ENCODE measurements at places on chromosomes 4 and X.
A peak's percentile ranks its signal among the peaks of the same experiment; 100 is the strongest.

DNA sequence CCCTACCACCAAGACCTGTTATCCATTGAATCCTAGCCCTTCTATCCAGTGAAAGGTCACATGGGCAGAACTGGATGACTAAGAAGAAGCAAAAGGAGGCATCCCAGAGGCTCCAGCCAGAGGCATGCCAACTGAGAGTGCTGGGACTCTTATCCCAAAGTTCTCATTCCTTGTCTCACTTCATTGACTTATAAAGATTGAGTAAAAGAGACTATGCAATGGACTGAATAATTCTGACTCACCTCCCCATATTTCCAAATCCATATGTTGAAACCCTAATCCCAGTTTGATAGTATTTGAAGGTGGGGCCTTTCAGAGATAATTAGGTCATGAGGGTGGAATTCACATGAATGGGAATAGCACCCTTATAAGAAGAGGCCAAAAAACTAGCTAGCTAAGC, 131.4 kb downstream of the COL25A1 start:
- no peak for DNase-seq

DNA sequence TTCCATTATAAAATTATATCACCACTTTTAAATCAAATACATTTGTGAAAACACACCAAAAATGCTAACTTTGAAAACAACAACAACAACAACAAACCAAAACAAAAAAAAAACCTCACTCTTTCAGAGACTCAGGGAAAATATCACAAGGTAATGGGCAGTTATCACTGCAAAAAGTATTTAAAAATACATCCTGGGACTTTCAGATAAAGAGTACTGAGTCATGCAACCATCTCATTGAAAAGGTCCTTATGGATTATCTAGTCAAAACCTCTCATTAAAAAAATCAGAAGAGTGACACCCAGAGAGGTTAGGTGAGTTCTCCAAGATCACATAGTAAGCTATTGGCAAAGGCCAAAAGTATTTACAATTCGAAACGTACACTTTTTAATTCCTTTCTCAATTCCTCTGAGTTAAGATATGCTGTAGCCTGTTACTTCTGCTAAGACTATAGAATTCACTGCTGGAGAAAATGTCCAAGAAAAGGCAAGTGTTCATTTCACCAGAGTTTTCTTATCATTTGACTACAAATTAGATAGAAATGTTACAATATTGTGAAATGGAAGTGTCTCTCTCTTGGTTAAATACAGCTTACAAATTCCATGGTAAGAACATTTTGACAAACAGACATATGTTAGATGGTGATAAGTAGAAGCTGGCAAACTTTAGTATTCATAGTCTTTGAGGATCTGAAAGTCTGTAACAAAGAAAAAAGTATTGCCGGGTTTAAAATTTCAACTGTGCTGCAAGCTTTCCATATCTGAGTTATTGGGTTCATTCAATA, 9.3 kb downstream of the STX18 start:
- DNase-seq: no peak

DNA sequence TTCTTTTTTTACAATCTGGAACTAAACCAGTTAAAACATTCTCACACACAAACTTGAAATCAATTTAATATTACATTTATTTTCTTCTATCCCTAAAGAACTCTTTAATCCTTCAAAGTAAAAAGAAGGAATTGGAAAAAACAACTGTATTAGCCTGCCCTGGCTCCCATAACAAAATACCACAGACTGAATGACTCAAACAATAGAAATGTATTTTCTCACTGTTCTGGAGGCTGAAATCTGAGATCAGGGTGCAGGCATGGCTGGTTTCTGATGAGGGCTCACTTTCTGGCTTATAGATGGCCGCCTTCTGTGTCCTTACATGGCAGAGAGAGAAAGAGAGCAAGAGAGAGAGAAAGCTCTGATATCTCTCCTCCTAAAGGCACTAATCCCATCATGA, 149.4 kb downstream of the PDGFRA start:
- DNase-seq: no peak

- peak; percentile 31 for DNase-seq
Observed at GRCh38 chr4:156889616-156890594, 81.7 kb downstream of the PDGFC start.

DNA sequence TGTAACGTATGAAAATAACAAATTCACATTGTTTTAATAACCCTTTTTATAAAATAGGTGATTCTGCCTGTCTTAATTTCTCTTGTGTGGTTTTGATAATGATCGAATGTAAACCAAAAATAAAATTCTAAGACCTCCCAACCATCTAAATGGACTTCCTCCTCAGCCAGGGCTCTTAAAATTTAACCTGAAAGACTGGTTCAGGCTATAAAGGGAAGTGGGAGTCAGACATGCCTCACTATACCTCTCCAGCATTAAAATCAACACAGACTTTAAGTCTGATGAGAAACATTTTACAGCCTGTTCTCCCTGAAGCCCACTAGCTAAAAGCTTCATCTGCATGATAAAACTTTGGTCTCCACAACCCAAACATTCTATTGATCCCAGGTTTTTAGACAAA, 97.6 kb upstream of the STIM2 start:
- DNase-seq: no peak

- no peak for DNase-seq
Observed at GRCh38 chr4:101218346-101218745, 129.0 kb downstream of the PPP3CA start.

DNA sequence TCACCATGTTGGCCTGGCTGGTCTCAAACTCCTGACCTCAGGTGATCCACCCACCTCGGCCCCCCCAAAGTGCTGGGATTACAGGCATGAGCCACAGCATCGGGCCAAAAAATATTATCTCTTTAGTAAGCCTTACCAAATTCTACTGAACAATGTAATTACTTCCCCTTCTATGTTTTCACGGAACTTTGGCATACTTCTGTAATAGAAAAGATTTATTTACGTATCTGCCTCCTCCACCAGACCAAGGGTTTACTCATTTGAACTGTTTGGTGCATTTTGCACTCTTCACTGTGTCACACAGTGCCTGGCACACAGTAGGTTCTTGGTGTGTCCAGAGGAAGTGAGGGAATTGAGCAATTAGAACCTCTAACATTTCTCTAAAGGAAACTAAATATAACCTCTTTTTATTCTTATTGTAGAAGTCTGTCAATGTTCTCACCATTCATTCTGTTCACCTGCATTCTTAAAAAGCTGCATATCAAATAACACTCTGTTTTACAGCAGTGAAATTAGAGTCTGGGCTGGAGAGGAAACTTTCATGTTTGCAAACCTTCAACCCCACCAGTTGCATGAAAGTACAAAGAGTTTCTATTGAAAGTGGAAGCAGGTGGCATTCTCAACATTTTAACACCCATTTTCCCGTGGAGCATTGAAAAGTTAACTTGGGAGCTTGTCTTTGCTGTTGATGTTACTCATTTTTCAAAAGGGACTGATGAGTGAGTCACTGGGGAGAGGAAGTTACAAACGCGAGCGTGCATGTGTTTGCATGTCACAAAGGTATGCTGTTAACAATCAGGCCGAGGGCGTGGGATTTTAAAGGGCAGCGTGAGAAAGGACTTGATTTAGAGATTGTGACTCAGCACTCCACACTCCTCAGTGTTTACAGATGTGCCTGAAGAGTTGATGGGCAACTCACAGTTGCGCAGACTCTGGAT, 314.1 kb downstream of the STK32B start:
- no peak for DNase-seq

DNA sequence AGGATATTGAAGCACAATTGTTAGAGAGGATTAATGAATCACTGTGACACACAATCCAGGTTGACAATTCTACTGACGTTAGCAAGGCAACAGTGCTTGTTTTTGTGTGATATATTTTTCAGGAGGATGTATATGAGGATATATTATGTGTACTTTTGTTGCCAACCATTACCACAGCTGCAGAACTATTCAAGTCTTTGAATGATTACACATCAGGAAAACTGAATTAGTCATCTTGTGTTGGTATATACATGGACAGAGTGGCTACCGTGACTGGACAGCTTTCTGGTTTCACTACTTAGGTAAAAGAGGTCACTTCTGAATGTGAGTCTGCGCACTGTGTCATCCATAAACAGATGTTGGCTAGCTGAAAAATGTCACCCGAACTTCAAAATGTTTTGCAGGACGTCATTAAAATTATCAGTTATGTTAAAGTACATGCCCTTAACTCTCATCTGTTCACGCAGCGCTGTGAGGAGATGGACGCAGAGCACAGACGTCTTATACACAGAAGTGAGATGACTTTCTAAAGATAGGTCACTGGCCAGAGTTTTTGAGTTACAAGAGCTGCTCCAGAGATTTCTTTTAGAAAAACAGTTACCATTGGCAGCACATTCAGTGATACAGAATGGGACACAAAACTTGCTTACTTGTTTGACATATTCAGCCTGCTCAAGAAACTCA, 69.0 kb downstream of the MRPL1 start:
- no peak for DNase-seq

DNA sequence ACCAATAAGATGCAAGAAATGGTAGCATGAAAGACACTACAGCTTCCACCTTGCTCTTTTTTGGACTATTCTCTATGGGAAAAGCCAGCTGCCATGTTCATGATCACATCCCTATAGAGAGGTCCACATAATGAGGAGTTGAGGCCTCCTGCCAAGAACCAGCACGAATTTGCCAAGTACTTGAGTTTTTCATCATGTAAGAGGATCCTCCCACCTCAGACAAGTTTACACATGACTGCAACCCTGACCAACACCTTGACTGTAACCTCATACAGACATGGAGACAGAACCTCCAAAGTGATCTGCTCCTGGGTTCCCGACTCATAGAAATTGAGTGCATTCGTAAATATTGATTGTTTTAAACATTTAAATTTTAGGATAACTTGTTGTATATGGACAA, 135.2 kb upstream of the TSPAN5 start:
- no peak for DNase-seq

DNA sequence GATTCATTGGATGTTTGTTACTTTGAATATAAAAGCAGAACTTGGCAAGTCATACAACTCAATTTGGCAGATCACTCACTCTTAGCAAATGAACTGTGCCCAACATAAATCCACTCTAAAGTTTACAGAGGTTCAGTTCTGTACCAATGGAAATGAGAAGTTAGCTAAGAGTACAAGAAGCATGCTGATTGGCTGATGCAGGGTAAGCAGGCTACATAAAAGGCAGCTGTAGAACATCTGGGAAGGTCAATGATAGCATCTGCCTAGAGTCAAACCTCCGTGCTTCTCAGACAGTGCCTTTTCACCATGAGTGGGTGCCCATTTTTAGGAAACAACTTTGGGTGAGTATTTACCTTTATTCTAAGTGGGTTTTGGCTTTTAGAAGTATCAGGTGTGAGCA, at the start of gene TDO2:
TSS of gene TDO2 (plus strand) at position 244 of the 400 bp plus-strand sequence. CDS start at position 307, 63 bp downstream.
- DNase-seq: no peak

DNA sequence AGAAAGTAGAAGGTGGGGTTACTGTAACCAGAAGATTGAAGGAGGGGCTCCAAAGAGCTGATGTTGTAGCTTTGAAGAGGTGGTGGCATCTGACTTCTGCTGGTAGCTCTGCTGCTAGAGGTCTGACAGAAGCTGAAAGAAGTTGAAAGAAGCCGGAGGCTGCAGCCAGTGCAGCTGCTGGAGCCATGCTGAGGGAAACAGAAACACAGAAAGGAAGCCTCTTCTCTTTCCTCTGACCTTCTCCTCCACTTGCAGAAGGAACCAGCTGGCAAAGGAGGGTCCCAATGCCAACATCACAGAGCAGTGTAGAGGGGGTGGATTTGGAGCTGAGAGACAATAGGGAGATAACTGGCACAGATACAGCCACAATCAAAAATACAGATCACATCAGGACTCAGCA, 89.3 kb upstream of the HHIP start:
- no peak for DNase-seq

DNA sequence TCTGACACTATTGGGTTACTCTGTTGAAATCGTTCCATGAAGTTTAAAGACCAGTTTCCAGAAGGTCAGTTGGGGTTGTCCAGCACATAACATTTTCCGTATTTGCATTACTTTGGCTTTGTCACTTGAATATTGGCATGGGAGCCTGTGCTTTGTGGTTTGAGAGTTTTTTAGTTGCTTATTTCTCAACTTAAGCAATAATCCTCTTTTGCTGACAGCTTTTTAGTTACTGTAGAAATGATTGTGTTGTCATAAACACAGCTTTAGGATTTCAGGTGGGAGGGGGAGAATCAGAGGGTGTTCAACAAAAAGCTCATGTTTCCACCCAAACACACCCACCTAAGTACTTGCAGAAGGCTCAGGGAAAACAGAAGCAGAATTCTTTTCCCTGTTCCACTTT, 210.7 kb upstream of the TLL1 start:
- no peak for DNase-seq

- DNase-seq: no peak
Observed at GRCh38 chrX:148337873-148338272, 162.5 kb upstream of the AFF2 start.

DNA sequence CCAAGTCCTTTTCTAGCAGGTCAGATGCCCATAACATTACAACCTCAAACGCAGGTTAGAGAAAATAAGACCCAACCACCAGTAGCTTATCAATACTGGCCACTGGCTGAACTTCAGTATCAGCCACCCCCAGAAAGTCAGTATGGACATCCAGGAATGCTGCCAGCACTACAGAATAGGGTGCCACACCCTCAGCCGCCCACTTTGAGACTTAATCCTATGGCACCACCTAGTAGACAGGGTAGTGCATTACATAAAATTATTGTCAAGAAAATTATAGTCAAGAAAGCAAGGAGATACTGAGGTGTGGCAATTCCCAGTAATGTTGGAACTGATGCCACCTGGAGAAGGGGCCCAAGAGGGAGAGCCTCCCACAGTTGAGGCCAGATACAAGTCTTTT, 19.9 kb upstream of the TRIM61 start:
- no peak for DNase-seq

DNA sequence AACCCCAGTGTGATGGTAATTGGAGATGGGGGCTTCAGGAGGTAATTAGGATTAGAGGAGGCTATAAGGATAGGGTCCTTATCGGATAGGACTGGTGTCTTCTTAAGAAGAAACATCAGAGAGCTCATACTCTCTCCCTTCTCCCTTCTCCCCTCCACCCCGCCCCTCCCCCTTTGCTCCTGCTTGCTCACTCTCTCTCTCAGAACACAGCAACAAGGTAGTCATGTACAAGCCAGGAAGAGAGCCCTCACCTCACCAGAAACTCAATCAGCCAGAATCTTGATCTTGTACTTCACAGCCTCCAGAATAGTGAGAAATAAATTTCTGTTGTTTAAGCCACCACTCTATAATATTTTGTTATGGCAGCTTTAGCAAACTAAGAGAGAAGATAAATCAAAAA, 4.5 kb downstream of the DDX60L start:
- DNase-seq: no peak

Measured in inflammatory macrophage treated with lipopolysaccharide for 1 hour (primary cell).